ENCODE measurements at places on chromosomes 13 and 19. TPM values are rescaled to one million over a fixed set of nuclear protein-coding genes. Genes with fewer than 3 reads are reported as not detected.

Gene CCDC169
- total RNA-seq, result 0.60 TPM

Gene CGB1
- not detected for total RNA-seq

Gene NDUFA11
- total RNA-seq, result 253 TPM

Gene SERPINE3
- not detected for total RNA-seq

Gene KLK14
- total RNA-seq, result not detected

Gene ICAM1
- 35.5 TPM for total RNA-seq

Gene GSX1
- not detected for total RNA-seq

Gene CALR3
- not detected for total RNA-seq

Gene ZNF583
- total RNA-seq, result 9.5 TPM

Gene PSG3
- total RNA-seq, result not detected

Gene OCEL1
- 28.5 TPM for total RNA-seq

Gene KLC3
- 0.21 TPM for total RNA-seq

Gene C5AR1
- total RNA-seq, result 0.65 TPM

Gene LRRC63
- not detected for total RNA-seq

Gene KCNRG
- 0.21 TPM for total RNA-seq

Gene ZMYM5
- total RNA-seq, result 18.0 TPM

Gene TMPRSS9
- total RNA-seq, result not detected

Gene COX7A1
- not detected for total RNA-seq

Gene CLC
- not detected for total RNA-seq

Gene ERICH4
- not detected for total RNA-seq

Gene ZNF526
- 9.9 TPM for total RNA-seq

Gene PLK5
- total RNA-seq, result 0.54 TPM

Gene SOX1
- total RNA-seq, result not detected

Gene KLF5
- 2.1 TPM for total RNA-seq

Gene SPRY2
- 52.0 TPM for total RNA-seq

Gene ZNF614
- 8.4 TPM for total RNA-seq

Gene BEST2
- total RNA-seq, result not detected

Gene S1PR4
- total RNA-seq, result not detected

Gene SERP2
- total RNA-seq, result 7.7 TPM

Gene SCGB2B2
- total RNA-seq, result 0.24 TPM

Gene EXOC3L2
- 11.1 TPM for total RNA-seq

Gene ZNF525
- 8.5 TPM for total RNA-seq

Gene CYP4F12
- not detected for total RNA-seq

Gene STOML3
- total RNA-seq, result not detected

Gene SYCN
- not detected for total RNA-seq

Gene SHISA7
- total RNA-seq, result not detected

Gene C19orf85
- total RNA-seq, result not detected

Gene RCBTB1
- 26.2 TPM for total RNA-seq

Gene ZSCAN4
- total RNA-seq, result not detected

Gene KIR2DL1
- not detected for total RNA-seq

Gene GPR12
- not detected for total RNA-seq

Gene SCN1B
- total RNA-seq, result 8.1 TPM

Gene CFAP97D2
- not detected for total RNA-seq

Gene OR7D2
- total RNA-seq, result 0.86 TPM

Gene NUFIP1
- 6.9 TPM for total RNA-seq

Gene ZNF584
- 11.8 TPM for total RNA-seq

Gene CYP4F3
- total RNA-seq, result not detected

Gene SPIB
- not detected for total RNA-seq

Gene JAK3
- 1.6 TPM for total RNA-seq

Gene ERVK3-1
- 28.7 TPM for total RNA-seq

Gene ZNF554
- total RNA-seq, result 7.4 TPM

Gene ADM5
- total RNA-seq, result 0.73 TPM

Gene ELF1
- total RNA-seq, result 56.8 TPM

Gene ADGRE2
- not detected for total RNA-seq

Gene NLRP7
- not detected for total RNA-seq

Gene OR7C1
- total RNA-seq, result not detected

All from osteocyte (in vitro differentiated cells).